ENCODE measurements at places on chromosomes 5 and 9. TPM values are rescaled to one million over a fixed set of nuclear protein-coding genes. Genes with fewer than 3 reads are reported as not detected.
A peak's percentile ranks its signal among the peaks of the same experiment; 100 is the strongest.

GRCh38 chr5:179160584-179160983 lies 100.4 kb downstream of the ZNF354C start:
- no peak for DNase-seq

GRCh38 chr9:137448602-137448962 lies 7.4 kb upstream of the ENTPD8 start:
- no peak for DNase-seq

TRIM7 gene
- total RNA-seq, result 0.32 TPM

- DNase-seq, result no peak
Measured at GRCh38 chr5:168934169-168934568, 355.0 kb upstream of the PANK3 start.

GRCh38 chr5:95801532-95801931 lies 21.0 kb downstream of the GLRX start:
- no peak for DNase-seq

DNA sequence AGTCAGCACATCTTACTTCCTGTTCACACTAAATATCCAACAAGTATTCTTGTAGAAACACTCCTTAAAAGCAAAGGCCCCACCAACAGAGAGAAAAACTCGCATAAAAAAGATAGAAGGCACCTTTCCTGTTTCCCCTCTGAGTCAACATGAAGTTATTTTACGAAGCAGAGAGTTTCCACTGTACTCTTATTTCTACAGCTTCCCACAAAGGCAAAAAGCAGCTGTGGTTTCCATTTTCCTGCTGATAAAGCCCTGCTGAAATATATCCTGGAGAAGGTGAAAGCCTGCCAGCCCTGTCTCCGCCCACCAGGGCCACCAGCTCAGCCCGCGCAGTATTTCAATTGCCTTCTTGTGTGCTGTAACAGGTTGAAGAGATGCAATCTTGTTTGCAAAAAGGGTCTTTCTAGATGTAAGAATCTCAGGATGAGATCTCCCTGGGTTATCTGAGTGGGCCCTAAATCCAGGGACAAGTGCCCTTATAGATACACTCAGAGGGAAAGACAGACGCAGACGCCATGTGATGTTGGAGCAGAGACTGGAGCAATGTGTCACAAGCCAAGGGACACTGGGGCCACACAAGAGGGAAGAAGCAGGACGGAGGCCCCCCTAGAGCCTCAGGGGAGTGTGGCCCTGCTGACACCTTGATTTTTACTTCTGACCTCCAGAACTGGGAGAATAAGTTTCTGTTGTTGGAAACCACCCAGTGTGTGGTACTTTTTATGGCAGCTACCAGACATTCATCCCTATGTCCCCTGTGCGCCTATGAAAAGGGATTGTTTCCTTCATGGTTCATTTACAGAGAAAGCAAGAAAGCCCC lies 19.9 kb downstream of the SEMA4D start:
- DNase-seq, result no peak

SKP1 gene
- 211 TPM for total RNA-seq

HACD4 gene
- 3.3 TPM for total RNA-seq

RAD17 gene
- total RNA-seq, result 25.9 TPM

DNA sequence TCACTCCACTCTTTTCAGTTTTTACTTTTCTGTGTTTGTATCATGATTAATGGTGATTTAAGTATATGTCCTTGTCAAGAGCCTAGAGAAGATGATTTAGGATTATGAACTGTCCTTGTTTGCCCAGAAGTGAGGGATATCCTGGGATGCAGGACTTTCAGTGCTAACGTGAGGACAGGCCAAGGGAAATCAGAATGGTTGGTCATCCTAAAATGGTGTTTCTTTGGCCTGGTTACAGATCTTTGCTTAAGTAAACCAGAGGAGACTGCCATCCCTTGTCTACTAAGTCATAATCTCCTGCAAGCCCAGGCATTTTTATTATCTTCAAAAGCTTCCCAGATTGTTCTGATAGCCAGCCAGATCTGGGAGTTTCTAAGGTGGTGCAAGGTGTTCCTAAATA lies 22.3 kb upstream of the DPYSL3 start:
- no peak for DNase-seq

NME5 gene
- not detected for total RNA-seq

DNA sequence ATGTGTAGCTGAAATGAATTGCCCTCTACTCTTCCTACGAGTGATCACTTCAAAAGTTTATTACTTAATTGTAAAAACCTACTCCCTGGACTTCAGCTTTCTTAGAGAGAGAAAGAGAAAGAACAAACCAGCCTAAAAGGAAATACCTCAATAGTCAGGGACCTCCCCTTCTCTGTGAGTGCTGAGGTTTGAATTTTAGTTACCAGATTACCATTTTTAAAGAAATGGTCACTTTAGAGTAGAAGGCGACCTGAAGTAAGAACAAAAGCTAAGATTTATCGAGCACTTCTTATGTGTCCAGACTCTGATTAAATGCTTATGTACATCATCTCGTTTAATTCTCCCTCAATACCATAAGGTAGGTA lies 11.3 kb downstream of the RAPGEF1 start:
- no peak for DNase-seq

GRCh38 chr9:129894120-129894823 lies 59.0 kb downstream of the USP20 start:
- no peak for DNase-seq

MLANA gene
- total RNA-seq, result not detected

GRCh38 chr9:8106362-8106761 lies 306.8 kb upstream of the DMAC1 start:
- no peak for DNase-seq

DNA sequence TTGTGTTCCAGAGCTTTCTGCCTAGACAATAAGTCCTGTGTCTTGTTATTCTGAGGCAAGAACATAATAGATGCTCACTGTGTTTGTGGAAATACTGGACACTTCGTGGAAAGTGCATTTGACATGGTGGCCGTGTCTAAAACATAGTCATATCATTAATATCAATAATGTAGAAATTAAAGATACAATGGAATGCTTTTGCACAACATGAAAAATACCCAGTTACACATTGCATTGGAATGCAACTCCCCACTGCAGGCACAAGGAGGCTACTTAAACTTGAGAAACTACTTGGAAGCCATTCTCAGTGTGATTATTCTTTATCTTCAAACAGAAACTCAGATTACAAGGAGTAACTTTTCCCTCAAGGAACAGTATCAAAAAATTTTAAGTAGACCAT lies 145.3 kb upstream of the ZNF462 start:
- DNase-seq, result no peak

GRCh38 chr9:17017931-17018491 lies 116.8 kb upstream of the CNTLN start:
- DNase-seq, result no peak

CLK4 gene
- 65.3 TPM for total RNA-seq

- no peak for DNase-seq
Measured at GRCh38 chr5:154829589-154830218, 20.7 kb downstream of the FAXDC2 start.

GRCh38 chr9:97518909-97519307 lies 17.4 kb downstream of the TMOD1 start:
- no peak for DNase-seq

PCDHGA6 gene
- total RNA-seq, result 1.8 TPM

GRCh38 chr5:36371366-36371765 lies 69.7 kb upstream of the RANBP3L start:
- no peak for DNase-seq

GRCh38 chr9:89891591-89892304 lies 286.9 kb downstream of the GADD45G start:
- DNase-seq, result no peak

GRCh38 chr9:38371495-38371894 lies 21.0 kb upstream of the ALDH1B1 start:
- DNase-seq, result no peak

DNA sequence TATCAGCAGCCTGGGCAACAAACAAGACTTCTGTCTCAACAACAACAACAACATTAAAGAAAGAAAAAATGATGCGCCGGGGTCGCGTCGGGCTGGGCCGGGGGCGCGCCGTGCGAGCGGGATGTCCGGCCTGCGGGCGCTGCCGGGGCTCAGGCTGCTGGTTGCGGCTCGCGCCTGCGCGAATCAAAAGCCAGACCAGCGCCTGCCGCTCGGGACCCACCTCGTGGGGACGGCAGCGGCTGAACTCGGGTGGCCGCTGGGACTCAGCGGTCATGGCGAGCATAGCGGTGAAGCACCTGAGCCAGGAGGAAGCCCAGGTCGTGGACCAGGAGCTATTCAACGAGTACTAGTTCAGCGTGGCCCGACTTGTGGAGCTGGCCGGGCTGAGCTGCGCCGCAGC lies 11.9 kb upstream of the NHP2 start:
- DNase-seq, result no peak

DNA sequence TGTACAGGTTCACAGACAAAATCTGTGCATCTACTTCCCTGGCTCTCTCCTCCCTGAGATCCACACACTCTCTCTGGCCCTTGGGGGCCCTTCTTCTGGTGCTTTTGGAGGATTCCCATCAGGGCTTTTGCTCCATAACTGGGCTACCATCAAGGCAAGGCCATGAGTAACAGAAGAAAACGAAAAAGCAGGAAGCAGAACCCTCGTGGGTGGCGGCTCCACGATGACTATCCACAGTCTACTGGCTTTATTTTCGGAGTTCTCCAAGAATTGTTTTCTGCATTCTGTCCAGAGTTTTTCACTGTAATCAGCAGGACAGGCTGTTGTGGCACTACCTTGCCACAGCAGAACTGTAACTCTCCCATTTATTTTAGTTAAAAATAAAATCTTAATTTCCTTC lies 19.9 kb downstream of the PNPLA7 start:
- DNase-seq, result no peak

LCN2 gene
- not detected for total RNA-seq

DNA sequence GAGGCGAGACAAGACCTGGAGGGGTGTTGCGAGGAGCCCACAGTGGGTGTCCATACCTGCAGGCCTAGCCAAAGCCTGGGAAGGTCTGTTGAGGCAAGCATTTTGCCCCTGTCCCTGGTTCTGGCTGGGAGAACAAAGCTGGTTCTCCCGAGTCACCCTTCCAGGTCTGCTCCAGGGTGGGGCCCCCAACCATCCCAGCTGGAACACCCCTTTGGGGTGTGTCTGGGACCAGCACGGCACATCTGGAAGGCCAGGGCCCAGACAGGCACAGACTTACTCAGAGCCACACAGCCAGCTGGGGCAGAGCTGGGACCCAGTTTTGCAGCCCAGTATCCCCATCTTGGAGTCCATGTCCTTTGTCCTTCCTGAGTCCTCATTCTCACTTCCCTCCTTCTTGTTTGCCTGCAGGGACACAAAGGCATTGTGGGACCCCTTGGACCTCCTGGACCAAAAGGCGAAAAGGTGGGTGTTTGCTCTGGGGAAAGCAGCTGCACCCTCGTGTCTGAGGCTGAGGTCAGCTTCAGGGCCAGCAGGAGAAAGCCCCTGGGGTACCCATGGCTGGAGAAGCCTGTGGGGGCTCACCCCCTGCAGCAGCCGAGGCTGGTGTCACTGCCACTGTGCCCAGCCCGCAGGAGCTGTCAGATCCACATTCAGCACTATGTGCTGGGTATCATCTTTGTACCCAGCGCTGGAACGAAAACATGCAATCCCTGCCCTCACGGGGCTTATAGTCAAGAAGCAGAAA lies 38.4 kb upstream of the ORM1 start:
- DNase-seq, result no peak

- no peak for DNase-seq
Measured at GRCh38 chr9:114016101-114016500, 62.0 kb downstream of the AMBP start.

- peak; percentile 17 for DNase-seq
Measured at GRCh38 chr5:55173687-55174230, 782 bp upstream of the CDC20B start.

GRCh38 chr5:24492229-24492628 lies 152.5 kb downstream of the CDH10 start:
- no peak for DNase-seq

- DNase-seq, result no peak
Measured at GRCh38 chr5:124866355-124867136, 120.1 kb upstream of the ZNF608 start.

DNA sequence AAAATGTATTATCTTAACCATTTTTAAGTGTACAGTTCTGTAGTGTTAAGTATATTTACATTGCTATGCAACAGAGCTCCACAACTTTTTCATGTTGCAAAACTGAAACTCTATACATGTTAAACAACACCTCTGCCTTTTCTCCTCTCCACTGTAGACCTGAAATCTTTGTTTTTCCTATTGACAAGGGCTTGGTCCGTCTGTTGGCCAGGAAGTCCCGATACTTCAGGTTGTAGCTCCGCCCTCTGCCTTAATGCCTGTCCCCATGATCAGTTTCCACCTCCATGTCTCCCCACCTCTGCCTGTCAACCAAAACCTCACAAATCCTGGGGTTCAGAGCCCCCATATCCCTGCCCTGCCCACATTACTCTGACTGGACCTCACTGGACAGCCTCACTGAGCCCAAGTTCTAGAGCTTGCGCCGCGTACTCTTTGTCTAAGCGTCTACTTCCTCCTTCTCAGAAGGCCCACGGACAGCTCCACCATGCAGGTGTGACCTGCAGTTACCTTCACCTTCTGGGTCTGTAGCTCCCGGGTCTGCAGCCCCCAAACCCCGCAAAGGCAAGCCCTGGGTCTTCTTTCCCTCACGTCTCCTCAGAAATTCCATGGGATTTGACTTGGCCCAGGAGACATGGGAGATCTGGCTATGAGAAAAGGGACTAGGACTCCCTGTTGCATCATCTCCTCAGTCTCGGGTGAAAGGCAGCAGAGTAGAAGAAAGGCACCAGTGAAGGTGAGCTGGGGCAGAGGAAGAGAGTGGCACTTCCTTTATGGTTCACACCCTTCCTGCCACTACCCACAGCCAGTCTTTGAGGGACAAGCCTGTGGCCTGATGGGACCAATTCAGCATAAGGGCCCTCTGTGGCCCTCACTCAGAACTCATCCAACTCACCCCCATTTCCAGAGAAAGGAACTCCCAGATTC lies 8.0 kb downstream of the GLIPR2 start:
- no peak for DNase-seq

DNA sequence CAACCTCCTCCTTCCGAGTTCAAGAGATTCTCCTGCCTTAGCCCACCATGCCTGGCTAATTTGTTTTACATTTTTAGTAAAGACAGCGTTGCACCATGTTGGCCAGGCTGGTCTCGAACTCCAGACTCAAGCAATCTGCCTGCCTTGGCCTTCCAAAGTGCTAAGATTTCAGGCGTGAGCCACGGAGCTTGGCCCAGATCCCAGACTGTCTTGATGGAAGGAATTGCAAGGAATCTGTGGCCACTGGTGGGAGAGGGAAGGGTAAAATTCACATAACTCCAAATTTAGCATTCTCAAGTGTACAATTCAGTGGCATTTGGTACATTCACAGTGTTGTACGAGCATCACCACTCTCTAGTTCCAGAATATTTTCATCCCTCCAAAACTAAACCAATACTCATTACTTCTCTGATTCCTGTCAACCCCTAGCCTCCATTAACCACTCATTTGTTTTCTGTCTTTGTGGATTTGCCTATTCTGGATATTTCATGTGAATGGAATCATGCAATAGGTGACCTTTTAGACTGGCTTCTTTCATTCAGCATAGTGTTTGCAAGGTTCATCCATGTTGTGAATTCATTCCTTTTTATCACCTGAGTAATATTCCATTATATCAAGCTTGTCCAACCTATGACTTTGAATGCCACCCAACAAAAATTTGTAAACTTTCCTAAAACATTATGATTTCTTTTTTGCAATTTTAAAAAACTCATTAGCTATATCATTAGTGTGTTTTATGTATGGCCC lies 8.9 kb upstream of the MYO10 start:
- no peak for DNase-seq
